ENCODE measurements at places on chromosomes 4 and X.

GRCh38 chr4:158053801-158054200, 119.0 kb downstream of the GASK1B start:
- DNase-seq, result no peak

- DNase-seq, result no peak
These were observed 1753.7 kb upstream of the AGA start for GRCh38 chr4:179195887-179196286.

DNA sequence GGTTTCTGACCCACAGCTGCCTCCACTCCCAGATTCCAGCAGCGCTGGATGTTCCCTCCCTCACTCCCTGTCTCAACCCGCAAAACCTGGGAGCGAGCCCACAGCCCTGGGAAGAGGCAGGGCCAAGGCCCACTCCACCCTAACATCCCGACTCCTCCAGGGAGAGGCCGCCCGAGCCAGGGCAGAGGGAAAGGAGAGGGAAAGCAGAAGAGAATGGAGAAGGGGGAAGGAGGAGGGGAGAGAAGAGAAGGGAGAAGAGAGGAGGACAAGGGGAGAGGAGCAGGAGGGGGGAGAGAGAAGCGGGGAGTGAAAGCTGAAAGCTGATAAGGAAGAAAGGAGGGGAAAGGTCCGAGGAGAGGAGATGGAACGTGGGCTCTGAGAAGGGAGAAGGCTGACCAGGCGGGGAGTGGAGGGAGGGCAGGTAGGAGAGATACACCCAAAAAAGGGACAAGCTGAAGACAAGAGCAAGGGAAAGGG, 120.2 kb upstream of the PJA1 start:
- peak; percentile 82 for DNase-seq

DNA sequence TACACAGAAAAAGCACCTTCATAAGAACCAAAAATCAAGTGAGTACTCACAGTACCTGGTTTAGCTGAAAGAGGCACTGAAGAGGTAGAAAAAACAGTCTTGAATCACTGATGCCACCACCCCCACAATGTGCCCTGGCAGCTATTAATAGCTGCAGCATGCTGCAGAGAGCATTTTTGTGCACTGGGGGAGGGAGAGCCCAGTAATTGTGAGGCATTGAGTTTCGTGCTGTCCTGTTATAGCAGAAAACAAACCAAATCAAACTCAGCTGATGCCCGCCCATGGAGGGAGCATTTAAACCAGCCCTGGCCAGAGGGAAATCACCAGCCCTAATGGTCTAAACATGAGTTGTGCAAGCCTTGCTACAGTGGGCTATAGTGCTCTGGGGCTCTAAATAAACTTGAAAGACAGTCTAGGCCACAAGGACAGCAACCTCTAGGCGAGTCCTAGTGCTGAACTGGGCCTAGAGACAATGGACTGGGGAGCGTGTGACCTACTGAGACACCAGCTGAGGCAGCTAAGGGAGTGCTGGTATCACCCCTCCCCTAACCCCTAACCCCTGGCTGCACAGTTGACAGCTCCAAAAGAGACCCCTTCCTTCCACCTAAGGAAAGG, 106.3 kb upstream of the TMLHE start:
- no peak for DNase-seq

DNA sequence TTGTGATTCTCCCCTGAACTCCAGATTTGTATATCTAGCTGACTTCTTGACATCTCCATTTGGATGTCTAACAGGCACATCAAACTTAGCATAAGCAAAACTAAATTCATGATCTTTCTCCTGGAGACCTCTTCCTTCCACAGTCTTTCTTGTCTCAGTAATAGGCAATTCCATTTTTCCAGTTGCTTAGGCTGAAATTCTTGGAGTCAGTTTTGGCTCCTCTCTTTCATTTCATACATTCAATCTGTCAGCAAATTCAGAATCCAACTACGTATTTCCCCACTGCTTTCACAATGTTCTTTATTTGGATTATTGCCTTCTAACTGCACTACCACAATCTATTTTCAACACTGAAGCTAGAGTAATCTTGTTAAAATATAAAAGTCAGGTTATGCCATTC, 219.9 kb upstream of the GLRA2 start:
- DNase-seq, result no peak

- no peak for DNase-seq
These were observed 642 bp downstream of the HMGN5 start for GRCh38 chrX:81201071-81201470.

- no peak for DNase-seq
These were observed 48.0 kb downstream of the SHROOM4 start for GRCh38 chrX:50765986-50766385.

DNA sequence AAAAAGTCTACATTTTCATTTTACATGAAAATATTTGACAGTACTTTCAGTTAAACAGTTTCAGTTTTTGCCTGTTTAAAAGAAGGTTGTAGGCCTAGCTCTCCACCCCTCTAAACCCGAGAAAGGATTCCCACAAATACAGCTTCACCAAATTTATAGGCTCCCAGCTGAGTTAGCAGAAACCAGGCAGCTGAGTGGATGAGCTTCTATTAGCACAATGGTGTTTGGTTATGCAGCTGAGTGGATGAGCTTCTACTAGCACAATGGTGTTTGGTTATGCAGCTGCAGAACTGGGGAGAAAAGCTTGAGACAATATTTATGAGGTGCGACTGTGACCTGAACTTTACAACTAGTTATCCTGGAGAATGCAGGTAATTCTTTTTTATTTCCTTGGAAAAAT, 36.6 kb upstream of the PAQR3 start:
- DNase-seq, result no peak

- no peak for DNase-seq
These were observed 149.8 kb upstream of the NOCT start for GRCh38 chr4:138865765-138866164.

GRCh38 chr4:52235552-52236201, 184.6 kb downstream of the SPATA18 start:
- DNase-seq, result no peak

- DNase-seq, result no peak
These were observed 24.9 kb downstream of the SH3BP2 start for GRCh38 chr4:2817701-2818350.

- DNase-seq, result no peak
These were observed 75.7 kb downstream of the RBM47 start for GRCh38 chr4:40553995-40554394.

DNA sequence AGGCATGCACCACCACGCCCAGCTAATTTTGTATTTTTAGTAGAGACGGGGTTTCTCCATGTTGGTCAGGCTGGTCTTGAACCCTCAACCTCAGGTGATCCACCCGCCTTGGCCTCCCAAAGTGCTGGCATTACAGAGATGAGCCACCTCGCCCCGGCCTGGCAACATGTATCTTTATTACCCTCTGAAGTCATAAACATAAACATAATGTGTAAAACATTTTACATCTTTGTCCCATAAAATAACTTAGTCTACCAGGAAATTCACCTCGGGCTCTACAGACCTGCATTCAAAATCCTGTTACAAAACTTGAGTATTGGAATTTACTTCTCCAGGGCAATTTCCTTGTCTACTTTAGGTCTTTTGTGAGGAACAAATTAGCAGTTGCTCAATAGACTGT, 68.1 kb upstream of the DUSP21 start:
- DNase-seq, result no peak

- no peak for DNase-seq
These were observed 34.3 kb downstream of the SCLT1 start for GRCh38 chr4:129059028-129059427.

- no peak for DNase-seq
These were observed 413.1 kb downstream of the GBA3 start for GRCh38 chr4:23105759-23106370.

GRCh38 chr4:107432451-107432850, 287.6 kb downstream of the PAPSS1 start:
- DNase-seq, result no peak

DNA sequence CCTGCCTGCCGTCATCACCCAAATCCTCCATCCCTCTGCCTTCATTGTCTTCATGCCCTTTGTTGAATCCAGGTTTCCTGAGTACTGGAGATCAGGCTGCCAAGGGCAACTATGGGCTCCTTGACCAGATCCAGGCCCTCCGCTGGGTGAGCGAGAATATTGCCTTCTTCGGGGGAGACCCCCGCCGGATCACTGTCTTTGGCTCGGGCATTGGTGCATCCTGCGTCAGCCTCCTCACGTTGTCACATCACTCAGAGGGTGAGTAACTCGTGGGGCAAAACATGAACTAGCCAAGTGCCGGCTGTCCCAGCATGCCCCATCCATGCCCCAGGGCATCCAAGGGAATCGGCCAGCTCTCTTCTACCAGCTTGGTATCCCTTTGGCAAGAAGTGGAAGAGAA, 19.4 kb downstream of the NLGN3 start:
- no peak for DNase-seq

GRCh38 chr4:79886021-79886420, 187.0 kb downstream of the ANTXR2 start:
- DNase-seq, result no peak

DNA sequence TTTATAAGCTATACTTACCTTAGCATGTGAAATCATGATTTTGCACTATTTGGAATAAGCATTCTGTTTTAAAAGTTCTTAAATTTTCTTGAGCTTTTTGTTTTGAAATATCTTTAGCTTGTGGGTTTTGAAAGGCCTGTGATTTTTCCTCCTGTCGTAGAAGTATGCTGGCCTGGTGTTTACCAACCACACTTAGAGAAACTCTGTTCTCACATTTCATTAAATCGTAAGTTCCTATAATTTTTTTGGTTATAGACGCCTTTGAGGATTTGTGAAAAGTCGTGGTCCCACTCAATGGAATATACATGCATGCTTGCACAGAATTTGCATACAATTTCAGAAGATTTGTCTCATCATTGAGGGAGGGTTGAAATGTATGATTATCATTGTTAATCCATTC, 63.6 kb downstream of the PDLIM5 start:
- DNase-seq, result no peak

- no peak for DNase-seq
These were observed 321.1 kb downstream of the STIM2 start for GRCh38 chr4:27181693-27182092.

DNA sequence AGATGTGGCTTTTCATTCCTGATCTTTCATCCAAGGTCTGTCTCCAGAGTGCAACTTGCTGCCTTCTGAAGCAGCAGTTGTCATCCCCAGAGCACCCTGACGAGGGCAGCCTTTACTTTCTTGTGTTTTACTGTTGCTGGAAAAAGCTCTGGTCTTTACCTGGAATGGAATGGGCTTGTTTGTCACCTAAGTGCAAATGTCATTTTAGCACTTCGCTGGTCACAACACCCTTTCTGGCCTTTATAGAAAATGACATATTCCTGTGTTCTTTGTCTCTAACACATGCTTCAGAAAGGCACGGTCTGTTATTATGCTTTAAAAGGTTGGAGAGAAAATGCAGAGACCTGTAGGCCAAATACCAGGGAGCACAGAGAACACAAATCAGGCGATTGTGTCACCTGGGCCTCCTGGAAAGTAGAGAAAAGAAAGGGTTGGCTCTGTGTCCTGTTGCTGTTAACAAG, 332.7 kb upstream of the IGFBP7 start:
- DNase-seq, result peak; percentile 64

DNA sequence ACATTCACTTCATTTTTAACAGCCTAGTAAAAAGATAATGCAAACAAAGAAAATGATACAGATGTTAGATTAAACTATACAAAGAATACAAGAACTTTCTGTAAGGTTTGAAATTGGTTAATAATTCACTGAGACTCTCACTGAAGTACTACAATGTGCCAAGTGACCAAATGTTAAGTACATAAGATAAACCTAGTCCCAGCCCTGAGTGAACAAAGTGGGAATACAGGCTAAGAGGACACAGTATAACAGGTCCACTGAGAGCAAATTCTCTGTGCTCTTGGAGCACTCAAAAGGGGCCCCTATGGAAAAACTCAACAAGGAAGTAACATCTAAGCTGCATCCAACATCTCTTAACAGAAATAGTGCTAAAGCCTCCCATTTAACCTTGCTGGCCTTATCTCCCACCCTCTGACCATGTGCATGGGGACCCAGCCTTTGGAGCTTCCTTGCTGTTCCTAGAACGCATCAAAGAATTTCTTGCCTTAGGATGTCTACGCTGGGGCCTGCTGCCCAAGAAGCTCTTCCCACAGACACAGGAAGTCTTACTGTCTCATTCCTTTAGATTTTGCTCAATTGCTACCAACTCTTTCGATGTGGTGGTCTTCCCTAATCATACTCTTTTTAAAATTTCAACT, 113.4 kb downstream of the ZAR1 start:
- no peak for DNase-seq

DNA sequence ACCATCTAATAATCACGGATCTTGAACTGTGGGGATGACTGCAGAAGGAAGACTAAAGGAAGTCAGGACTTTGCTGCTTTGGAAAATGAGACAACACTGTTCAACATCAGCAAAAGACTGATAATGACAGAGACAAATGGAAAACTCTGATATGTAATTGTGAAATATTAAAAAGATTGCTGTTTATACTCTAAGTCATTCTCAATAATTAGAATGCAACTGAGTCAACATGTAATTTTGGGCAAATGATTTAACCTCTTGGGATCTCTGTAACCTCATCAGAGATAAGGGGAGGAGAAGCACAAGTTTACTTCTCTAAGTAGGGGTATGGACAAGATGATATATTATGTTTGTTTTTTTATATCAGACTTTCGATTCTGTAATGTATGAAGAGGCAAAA, 121.9 kb downstream of the GASK1B start:
- no peak for DNase-seq

- DNase-seq, result no peak
These were observed 92.7 kb upstream of the RPL34 start for GRCh38 chr4:108527723-108528122.

- DNase-seq, result no peak
These were observed 160.8 kb downstream of the CBLL2 start for GRCh38 chrX:22433292-22434070.

DNA sequence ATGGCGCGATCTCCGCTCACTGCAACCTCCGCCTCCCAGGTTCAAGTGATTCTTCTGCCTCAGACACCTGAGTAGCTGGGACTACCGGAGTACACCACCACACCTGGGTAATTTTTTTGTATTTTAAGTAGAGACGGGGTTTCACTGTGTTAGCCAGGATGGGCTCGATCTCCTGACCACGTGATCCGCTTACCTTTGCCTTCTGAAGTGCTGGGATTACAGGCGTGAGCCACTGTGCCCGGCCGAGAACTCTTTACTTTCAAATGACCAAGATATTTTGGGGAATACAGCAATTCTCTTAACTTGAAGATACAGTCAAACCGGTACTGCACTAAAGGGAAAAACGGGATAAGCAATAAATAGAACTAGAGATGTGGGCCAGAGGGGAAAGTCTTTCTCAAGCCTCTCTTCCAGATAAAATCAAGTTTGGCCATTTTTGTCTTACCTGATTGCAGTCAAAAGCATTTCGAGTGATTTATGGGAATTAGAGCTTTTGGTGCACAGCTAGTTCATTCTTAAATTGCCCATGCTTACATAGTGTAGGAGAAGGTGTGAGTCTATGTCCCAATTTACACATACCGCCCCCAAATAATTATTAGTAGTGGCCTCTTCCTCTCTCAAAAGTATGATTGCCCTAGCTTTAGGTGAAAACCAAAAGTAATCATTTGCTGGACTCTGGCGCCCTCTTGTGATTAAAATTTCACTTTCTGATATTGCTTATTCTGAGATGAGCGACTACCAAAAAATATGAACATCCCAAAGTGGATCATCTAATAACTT, 53.2 kb upstream of the ABCG2 start:
- DNase-seq, result no peak

All from right hindlimb (tissue), 1 donor.